ENCODE measurements at places on chromosomes 6 and 20.

DNA sequence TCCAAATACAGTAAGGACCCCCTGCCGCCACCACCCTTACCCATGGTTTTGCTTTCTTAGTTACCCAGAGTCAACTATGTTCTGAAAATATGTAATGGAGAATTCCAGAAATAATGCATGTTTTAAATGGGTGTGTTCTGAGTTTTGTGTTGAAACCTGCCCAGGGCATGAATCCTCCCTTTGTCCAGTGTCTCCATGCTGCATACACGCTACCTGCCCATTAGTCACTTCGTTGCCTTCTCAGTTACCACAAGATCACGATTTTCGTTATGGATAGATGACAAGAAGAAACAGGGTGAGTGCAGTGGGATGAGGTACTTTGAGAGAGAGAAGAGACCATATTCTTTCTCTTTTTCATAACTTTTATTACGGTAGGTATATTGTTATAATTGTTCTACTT is 10.6 kb downstream of the FARS2 start:
- DNase-seq: no peak

- no peak for DNase-seq
Observed at GRCh38 chr6:113989675-113990074, 18.7 kb upstream of the HDAC2 start.

GRCh38 chr6:157267654-157268053 is 55.7 kb downstream of the TMEM242 start:
- no peak for DNase-seq

DNA sequence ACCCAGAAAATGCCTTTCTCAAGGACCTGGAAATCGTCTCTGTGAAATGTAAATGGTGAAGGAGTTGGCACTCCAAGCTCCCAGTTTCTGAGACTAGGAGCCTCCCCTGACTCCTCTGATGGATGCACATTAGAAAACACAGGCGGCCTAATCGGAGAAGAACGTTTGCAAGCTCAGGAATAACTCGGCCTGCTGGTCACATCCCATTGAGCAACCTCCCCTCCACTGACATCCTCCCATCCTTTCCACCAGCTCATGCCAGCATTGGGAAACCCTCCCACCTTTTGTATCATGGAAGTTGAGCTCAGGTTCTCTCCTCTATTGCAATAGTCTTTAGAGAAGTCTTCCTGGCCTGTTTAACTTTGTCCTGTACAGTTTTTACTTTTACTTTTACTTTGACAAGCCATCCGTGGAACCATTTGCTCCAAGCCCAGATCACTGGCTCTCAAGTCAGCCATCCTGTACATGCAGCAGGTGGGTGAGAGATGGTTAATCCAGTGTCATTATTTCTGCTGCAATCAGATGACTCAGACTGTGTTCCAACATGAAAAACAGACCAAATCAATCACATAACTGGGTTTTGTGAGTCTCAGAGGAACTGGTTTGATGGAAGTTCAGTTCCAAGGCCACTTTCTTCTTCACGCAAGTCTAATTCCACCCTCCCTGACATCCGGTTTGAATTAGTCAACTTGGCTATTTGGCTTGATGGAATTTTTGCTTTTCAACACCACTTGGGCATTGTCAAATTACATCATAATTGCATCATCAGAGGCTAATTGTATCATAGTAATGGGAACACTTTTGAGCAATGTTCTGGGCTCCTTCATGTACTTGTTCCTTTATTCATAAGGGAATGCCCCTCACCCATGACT is 619.4 kb upstream of the CDH4 start:
- no peak for DNase-seq

DNA sequence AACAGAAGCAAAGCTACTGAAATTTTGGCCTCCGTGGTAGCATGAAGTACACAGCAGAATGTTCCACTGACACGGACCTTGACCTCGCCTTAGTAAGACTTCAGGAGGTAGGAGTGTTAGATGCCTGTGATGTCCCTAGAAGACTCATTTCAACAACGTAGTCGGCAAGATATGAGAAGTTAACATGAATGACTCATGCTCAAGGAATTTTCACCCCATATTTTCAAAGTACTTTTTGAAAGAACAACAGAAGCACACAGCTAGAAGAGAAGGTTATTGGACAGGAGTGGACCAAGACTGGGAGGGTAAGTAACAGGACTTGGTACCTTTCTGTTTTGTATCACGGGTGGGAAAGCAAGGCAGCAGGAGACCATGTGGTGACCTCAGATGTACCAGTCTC is 78.0 kb downstream of the DZANK1 start:
- no peak for DNase-seq

DNA sequence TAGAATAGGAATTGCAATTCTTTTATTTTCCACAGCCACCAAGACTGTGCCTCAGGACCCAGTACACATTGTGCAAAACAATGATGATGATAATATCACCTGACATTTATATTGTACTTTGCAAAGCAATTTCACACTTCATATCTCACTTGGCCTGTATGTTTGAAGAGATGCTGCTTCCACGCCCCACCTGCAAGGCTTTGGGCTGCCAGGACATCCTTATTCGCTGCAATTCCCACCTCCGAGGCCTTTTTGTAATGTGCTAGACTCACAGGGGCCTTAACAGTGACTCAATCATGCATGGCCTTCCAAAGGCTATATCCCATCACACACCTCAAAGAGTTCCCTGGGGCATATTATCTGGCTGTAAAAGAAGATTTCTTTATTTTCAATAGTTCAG is 200.9 kb downstream of the MYLK4 start:
- DNase-seq: no peak

DNA sequence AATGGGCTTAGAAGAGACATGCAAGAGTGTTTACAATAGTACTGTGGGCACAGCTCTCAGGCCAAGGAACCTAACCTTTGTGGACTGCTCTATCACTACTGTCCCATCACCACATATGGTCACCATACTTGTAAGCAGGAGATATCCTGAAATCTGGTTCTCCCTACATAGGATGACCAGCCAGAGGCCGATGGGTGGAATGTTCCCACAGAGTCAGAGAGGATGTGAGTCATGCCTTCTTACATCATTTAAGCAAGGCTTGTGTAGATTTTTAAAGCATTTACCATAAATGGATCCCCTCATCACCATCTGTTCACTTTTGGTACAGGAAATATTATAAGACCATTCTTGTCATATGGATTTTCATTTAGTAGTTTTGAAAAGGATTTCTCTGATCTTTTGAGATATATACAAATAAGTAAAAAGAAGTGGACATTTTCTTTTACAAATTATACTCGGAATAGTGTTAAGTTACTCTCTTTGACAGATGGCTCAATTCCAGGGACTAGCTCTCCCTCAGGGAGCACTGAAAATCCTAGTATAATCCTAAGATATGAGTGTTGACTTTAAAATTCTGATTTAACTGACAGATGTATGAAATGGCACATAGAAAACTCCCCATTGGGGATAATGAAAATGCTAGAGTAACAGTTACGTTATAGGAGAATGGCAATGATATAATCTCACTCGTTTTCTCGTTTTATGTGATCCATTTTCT is 6.6 kb downstream of the HTR1B start:
- DNase-seq: no peak

GRCh38 chr6:39389484-39389767 is 66.9 kb upstream of the KCNK16 start:
- DNase-seq: no peak

- DNase-seq: no peak
Observed at GRCh38 chr6:98530732-98531131, 303.6 kb upstream of the POU3F2 start.

DNA sequence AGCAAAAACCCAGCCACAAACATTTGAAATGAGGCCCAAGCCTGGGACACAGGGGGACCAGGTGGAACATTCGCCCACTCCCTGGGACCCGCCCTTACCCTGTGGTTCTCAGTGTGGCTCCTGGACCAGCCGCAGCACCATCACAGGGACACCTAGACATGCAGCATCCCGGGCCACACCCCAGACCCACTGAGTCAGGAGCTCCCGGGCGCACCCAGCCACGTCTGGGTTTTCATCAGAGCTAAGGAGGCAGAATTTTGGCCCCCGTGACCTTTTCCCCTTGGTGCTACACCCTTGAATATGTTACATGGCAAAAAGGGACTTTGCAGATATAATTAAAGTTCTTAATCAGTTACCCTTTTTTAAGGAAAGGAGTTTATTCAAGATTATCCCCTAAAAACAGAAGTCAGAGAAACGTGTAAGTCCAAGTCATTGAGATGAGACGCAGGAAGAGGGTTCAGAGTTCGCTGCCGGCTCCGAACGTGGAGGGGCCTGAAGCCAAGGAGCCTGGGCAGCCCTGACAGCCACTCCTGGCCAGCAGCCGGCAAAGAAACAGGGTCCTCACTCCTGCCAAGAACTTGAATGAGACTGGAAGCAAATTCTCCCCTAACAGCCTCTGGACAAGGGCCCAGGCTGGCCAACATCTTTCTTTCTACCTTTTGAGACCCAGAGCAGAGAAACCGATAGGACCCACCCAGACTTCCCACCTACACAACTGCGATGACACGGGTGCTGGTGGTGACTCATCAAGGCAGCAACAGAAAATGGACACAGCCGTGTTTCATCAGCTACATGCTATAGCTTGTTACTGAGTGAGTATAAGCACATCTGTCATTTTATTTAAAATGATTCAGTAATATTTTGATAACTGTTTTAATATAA is 25.3 kb downstream of the BFSP1 start:
- no peak for DNase-seq

- no peak for DNase-seq
Observed at GRCh38 chr6:135651964-135652755, 154.6 kb upstream of the AHI1 start.

DNA sequence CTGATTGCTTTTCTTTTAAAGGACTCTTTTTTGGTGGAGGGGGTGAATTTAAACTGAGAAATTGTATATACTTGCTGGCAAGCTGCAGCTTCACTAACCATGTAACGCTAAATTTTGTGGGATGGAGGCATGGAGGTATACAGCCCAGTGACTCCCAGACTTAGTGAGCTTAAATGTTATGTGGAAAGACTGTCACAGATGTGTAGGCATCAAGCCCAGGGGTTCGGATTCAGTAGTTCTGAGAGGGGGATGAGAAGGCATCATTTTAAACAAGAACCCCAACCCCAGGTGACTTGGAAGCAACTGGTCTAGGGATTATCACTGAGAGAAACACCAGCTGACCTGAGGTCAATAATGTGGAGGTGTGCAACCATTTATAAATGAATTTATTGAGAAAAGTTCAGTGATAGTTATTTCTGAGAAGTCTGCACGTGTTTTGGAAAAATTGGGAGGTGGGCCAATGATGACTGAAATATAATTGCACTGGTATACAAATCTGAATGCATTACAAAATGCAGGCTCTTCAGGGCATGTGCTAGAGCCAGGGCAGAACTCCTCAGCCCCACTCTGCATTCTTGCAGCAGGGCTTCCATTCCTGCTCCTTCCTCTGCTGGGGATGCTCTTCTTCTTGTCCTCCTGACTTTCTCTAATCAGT is 26.9 kb downstream of the RFPL4B start:
- DNase-seq: no peak

GRCh38 chr20:63290677-63291472 is 2.1 kb upstream of the COL20A1 start:
- DNase-seq: no peak

DNA sequence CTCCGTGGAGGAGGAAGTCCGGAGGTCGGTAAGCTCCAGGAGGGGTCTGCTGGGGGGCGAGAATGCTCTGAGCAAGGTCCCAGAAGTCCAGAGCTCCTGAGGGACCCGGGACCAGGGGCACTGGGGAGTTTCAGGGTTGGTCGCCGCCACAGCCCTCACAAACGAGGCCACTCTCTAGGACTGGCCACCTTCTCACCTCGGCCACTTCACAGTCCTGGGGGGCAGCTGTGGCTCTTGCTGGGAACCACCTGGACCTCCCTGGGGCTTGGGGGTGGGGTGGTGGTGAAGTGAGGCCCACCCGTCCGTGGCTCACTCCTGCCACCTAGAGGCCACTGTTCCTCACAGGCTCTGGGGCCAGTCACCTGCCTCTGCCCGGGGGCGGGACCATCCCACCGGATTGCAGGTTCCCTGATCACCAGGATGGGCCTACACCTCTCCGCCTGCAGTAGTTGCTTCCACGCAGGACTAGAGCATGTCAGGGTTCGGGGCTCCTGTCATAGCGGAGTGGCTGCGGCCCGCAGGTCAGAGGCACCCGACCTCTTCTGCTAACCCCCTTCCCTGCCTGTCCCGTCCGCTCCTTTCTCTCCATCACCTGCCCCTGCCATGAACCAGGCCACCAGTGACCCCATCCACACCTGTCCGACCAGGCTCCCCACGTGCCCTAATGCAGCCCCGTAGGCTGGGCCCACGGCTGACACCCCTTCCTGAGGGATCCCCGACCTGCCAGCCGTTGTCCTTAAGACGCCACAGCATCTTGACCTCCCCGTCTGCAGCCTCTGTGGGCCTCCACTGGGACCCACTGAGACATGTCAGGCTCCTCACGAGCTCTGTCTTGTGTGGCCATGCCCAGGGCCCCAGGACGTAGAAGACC is 5.1 kb upstream of the TCEA2 start:
- no peak for DNase-seq

DNA sequence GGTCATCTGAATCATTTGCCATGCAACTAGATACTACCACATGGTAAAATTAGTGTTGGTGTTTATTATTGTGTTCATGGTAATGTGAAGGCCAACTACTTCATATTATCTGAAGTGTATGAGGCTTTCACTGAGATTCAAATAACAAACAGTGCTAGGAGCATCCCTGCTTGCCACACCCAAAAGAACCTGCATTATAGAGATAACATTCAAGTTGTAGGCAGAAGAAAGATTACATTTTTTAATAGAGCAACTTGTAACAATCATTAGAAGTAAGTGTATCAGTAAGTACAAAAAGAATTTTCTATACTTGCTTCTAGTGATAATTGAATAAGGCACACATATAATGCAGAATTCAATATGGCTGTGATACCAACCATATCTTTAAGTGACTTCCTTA is 49.8 kb downstream of the BCKDHB start:
- no peak for DNase-seq

DNA sequence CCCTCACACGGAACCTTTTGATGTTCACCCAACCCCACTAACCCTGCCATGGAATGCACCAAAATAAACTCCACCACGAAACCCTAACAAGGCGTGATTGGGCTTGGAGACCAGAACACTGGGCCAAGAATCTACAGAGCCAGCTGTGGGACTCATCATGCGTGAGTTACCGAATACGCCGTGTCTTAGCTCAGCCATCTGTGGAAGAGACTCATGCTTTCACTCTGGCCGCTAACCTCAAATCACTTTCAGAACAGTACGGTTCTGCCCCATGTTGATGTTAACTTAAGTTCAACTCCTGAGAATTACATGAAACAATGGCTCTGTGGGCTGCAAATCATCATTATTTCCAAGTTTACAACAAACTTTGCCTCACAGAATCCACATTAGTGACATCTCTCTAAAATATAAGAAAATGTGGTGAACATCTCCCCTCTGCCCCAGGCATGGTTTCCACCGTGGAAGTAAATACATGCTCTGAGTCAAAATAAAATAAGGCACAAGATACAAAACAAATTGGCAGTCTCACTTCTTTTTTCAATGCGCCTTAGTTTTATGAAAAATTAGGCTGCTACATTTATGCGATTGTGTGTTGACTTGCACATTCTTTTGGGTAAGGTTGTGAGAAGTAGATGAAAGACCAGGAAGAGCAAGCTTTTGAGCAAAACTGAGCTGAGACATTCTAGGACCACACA is 308.9 kb upstream of the EXOC2 start:
- DNase-seq: no peak

GRCh38 chr6:105681061-105681460 is 278.2 kb upstream of the PREP start:
- DNase-seq: no peak

GRCh38 chr20:32509639-32510066 is 75.5 kb downstream of the NOL4L start:
- no peak for DNase-seq

Measured in LNCaP clone FGC (cell line).